ENCODE measurements at places on chromosomes 4 and X. TPM values are rescaled to one million over a fixed set of nuclear protein-coding genes. Genes with fewer than 3 reads are reported as not detected.

DNA sequence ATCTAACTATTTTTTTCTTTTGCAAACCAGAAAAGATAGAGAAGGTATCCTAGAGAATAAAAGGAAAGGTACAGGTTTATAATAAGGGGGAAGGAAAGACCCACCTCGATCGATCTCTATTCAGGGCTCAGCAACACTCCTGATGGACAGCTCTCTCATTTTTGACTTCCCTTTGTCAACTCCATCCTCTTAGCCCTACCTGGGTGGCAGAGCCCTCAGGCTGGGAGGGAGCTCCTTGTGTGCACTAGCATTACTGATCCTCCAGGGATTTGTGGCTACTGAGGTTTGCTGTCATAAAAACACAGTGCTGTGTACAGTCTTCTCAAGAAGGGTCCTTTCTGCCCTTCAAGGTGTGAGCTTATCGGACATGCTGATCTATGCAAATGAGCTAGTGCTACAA is 111.0 kb downstream of the MID1 start:
- H3K27me3 ChIP-seq: no peaks in the 10 kb centered on the region
- no peak overlapping the region for H3K4me3 ChIP-seq
- DNase-seq: no peak

Gene TGIF2LX
- total RNA-seq: not detected

GRCh38 chr4:140195806-140196205 is 41.8 kb upstream of the MAML3 start:
- H3K4me1 ChIP-seq: no peaks in the 10 kb centered on the region
- no peak overlapping the region for H3K4me3 ChIP-seq
- no peak overlapping the region for H3K27ac ChIP-seq

Gene TBCK
- total RNA-seq: 28.7 TPM

Gene UGT2B15
- not detected for total RNA-seq
